ENCODE measurements at places on chromosomes 7 and 10. TPM values are rescaled to one million over a fixed set of nuclear protein-coding genes. Genes with fewer than 3 reads are reported as not detected.

The BPGM gene
- 55.9 TPM for total RNA-seq

The NEURL1 gene
- 0.33 TPM for total RNA-seq

The NUTM2E gene
- 0.38 TPM for total RNA-seq

The CDHR3 gene
- 2.1 TPM for total RNA-seq

The CAV1 gene
- total RNA-seq = 1,540 TPM

The FRAT1 gene
- total RNA-seq = 2.3 TPM

The GPR26 gene
- total RNA-seq = not detected

The GATA3 gene
- total RNA-seq = 0.29 TPM

The HHEX gene
- 65.0 TPM for total RNA-seq

The STK31 gene
- total RNA-seq = 0.33 TPM

The PNLIPRP1 gene
- not detected for total RNA-seq

The ST8SIA6 gene
- 8.5 TPM for total RNA-seq

The RAPGEF5 gene
- 197 TPM for total RNA-seq

The HMX3 gene
- total RNA-seq = not detected

The NXPH1 gene
- not detected for total RNA-seq

The FAM237B gene
- total RNA-seq = not detected

The CALHM1 gene
- not detected for total RNA-seq

The TDRD1 gene
- total RNA-seq = not detected

The UCN3 gene
- not detected for total RNA-seq

The SFRP4 gene
- total RNA-seq = not detected

The AKR1C8 gene
- not detected for total RNA-seq

The SVIL gene
- total RNA-seq = 78.1 TPM

The STEAP1B gene
- total RNA-seq = 37.2 TPM

The HSPA12A gene
- total RNA-seq = 0.29 TPM

The RP9 gene
- total RNA-seq = 14.4 TPM

The OR6V1 gene
- not detected for total RNA-seq

The ACSL5 gene
- total RNA-seq = 26.7 TPM

The TMEM178B gene
- not detected for total RNA-seq

The GAD2 gene
- not detected for total RNA-seq

The POP7 gene
- total RNA-seq = 39.2 TPM

The STEAP2 gene
- 2.3 TPM for total RNA-seq

The RHOBTB1 gene
- 51.6 TPM for total RNA-seq

The MRPL32 gene
- total RNA-seq = 55.2 TPM

The MSMB gene
- total RNA-seq = not detected

The SPDYE2B gene
- total RNA-seq = not detected

The FGL2 gene
- under 0.01 TPM for total RNA-seq

The HECW1 gene
- not detected for total RNA-seq

The ACSM6 gene
- total RNA-seq = not detected

The SLC26A3 gene
- not detected for total RNA-seq

The SPDYE1 gene
- not detected for total RNA-seq

The EVX1 gene
- total RNA-seq = not detected

The TMEM139 gene
- total RNA-seq = not detected

The STOX1 gene
- total RNA-seq = under 0.01 TPM

The REEP3 gene
- total RNA-seq = 73.4 TPM

The ADCY1 gene
- total RNA-seq = 0.67 TPM

The CALHM3 gene
- total RNA-seq = not detected

The TRIM50 gene
- total RNA-seq = not detected
